Thoracic aorta (tissue), 2 donors: ENCODE measurements at places on chromosomes 12 and 14. TPM values are rescaled to one million over a fixed set of nuclear protein-coding genes. Genes with fewer than 3 reads are reported as not detected.

DNA sequence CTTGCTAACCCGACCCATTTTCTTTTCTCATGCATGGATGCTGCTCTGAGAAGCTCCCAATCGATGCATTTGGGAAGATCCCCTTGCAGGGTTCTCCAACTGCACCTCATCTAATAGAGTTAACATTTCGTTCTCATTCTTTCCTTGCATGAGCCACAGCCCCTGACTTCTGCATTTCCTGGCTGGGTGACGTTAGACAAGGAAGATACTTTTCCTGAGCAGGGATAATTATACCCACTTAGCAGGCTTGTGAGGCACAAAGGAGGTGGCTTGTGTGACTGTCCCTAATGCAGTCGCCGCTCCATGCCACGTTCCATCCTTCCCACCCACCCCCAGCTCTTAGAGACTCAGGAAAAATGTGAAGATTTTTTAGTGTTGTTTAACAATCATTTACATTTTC, 195.1 kb downstream of the CHST11 start:
- no peak for DNase-seq

Gene FNTB
- total RNA-seq: 6.8 TPM

Gene A2M
- 1,073 TPM for total RNA-seq

GRCh38 chr12:91515944-91516694, 333.5 kb upstream of the DCN start:
- DNase-seq: no peak

DNA sequence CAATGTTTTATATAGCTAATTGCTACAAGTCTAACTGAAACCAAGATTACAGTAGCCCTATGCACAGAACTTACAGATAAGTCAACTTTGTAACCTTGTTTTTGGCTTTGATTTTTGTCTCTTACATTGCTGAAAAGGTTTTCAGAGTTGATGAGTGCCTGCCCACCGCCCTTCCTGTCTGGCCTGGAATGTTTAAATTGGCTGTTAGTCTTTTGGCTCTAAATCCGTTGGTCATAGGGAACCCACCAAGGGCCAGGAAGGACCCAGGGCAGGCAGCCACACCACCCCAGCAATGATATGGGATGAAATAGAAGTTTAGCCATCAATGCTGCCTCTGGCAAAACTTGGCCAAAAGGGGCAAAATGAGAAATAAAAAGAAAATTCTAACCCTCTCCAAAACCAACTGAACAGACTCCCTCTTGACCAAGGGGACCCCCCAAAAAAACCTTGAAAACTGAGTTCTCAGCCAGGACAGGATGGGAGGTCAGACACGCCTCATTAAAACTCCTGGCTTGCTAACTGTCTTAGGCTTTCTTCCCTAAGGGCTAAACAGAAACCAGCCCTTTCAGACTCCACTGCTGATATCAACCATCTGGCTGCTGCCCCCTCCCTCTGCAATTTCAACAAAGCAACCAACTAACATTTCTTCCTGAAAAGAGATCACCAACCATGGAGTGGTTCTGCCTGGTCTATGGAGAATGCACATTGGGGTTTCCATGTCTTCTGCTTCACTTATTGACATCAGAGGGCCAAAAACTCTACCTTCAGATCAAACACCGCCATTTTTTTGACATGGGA, 242.1 kb upstream of the NOS1 start:
- no peak for DNase-seq

DNA sequence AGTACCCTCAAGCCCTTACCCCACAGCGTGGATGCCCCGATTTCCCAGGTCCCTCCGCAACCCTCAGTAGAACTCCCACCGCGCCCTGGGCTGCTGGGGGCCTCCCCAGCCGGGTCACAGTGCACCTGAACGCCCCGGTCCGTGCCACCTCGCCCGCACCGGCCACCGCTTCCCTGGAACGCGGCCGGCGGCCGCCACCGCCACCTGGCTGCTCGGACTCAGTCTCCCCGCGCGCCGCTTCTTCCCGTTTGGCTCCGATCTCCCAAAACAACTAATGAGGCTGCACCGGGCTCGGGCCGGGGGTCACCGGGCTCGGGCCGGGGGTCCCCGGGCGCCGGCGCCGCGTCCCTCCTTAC, 1.0 kb downstream of the ITPK1 start:
- no peak for DNase-seq

DNA sequence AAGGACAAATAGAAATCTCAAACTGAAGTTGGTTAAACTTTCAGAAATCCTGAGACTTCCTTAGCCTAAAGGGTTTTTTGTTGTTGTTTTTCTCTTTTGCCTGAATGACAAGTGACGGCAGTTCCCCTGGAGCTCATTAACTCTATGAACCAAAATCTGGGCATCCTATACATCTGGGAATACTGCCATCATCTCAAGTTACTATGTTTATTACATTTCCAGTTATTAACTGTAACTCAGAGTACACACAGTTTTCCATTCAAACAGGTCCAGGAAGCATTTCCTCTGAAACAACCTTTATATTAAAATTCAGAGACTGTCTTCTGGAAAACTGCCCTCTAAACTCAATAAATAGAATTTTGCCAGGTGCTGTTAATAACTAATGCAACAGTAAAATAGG, 55.6 kb upstream of the CDKL1 start:
- no peak for DNase-seq
